RPMI8226 (cell line): ENCODE measurements at places on chromosomes 2 and 18.

DNA sequence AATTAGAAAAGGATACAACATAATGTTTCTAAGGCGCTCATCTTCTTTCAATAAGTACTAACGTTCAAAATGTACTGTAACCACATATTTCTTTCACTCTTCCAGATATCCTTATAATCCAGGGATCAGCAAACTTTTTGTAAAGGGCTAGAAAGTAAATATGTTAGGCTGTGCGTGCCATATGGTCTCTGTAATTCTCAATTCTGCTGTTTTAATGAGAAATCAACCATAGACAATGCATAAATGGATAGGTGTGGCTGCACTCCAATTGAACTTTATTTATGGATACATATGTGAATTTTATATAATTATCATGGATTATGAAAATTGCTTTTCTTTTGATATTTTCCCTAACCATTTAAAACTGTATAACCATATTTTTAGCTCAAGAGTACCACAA lies 459.4 kb downstream of the EPHA4 start:
- no peak for DNase-seq

DNA sequence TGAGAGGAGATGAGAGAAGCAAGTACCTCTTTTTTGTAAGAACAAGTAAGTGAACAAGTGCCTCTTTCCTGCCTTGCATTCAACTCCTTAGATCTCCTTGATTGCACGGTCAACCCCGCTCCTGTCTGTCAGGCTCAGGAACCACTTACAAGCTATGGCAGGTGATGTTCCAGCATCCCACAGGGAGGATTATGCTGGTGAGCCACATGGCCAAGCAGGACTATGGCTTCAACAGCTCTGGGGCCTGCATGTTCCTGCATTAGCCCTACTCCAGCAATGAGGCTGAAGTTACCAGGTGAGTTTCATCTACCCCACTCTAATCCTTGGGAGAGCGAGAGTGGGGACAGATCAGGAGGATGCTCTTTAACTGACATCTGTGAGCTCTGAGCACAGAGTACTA lies 29.5 kb downstream of the TTC32 start:
- DNase-seq: no peak

DNA sequence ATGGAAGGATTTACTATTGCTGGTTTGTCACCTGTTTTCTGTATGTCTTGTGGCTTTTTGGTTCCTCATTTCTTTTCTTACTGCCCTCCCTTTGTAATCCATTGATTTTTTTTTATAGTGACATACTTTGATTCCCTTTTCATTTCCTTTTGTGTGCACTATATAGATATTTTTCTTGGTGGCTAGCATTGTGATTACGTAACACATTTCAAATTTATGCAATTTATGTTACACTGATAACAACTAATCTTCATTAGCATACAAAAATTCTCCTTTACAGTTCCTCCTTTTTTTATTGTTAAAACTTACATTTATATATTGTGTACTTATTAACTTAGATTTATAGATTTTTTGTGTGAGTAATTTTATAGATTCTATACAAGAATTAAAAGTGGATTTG lies 80.6 kb downstream of the OTX1 start:
- DNase-seq: no peak

GRCh38 chr18:61854578-61855448 lies 38.0 kb downstream of the RNF152 start:
- DNase-seq: no peak

DNA sequence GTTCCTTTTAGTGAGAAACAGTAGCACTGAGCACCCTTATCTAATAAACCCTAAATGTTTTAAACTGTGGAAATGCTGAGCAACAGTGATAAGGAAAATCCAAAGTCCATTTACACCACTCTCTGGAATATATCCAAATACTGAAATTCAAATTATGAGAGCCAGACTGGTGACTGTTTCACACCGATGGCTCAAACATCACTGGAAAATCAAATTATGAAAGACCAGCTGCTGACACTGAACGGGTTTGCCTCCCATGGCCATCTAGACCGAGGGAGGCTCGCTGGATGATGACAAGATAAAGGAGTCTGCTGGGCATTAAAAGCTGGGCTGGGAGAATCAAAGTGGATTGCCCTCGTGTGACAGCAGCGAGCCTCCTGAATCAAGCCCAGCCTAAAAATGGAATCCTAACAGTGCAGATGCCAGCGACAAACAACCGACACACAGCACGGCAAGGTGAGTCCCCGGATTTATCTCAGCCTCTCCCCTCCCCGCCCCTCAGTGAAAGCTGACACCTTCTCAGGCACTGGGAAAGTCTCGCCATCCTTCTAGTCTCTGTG lies 30.3 kb downstream of the SERPINE2 start:
- no peak for DNase-seq

GRCh38 chr18:45588376-45589355 lies 26.6 kb upstream of the SLC14A2 start:
- no peak for DNase-seq

- DNase-seq: no peak
Observed at GRCh38 chr18:24055878-24056277, 41.3 kb downstream of the TTC39C start.

- no peak for DNase-seq
Observed at GRCh38 chr2:191537921-191538320, 140.0 kb upstream of the NABP1 start.

DNA sequence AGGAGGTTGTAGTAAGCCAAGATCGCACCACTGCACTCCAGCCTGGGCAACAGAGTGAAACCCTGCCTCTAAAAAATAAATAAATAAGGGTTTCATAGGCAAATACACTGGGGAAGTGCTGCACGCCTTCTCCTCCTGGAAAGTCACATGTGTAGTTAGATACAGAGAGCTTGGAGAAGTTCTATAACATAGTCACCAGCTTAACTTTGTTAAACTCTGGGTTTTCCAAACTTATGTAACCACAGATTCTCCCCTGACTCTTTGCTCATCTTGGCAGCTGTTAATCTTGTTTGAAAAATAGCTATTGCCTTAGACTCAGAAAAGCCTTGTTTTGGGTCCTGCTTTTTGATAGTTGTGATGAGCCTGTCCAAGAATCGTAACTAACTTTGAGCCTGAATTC lies 25.2 kb downstream of the KIAA2012 start:
- DNase-seq: no peak

- peak; percentile 75 for DNase-seq
Observed at GRCh38 chr2:7633566-7634153, 716.4 kb downstream of the RNF144A start.

DNA sequence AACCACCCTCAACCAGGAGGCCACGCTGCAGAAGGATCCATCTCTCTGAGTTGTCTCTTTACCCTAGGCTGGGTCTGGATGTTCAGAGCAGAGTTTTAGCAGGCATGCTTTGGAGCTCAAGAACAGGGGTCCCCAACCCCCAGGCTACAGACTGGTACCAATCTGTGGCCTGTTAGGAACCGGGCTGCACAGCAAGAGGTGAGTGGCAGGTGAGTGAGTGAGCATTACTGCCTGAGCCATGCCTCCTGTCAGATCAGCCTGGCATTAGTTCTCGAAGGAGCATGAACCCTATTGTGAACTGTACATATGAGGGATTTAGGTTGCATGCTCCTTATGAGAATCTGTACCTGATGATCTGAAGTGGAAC lies 172.5 kb downstream of the UXS1 start:
- DNase-seq: no peak

DNA sequence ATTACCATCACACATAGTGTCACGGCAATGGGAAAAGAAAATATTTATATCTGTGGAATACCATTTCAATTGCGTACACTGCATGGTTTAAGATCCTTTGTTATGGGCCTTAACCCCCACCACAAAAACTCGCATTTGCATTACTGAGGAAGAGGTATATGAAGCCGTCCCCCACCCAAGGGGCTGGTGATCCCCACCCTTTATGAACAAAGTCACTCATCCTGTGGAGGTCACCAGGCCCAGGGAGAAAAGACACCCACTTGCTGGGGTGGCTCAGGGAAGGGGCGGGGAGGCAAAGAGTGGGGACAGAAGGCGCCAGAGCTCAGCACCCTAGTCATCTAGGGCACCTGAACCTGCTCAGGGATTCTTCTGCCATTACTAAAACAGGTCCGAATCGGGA lies 133.8 kb downstream of the ZNF516 start:
- no peak for DNase-seq

GRCh38 chr2:238949710-238950345 lies 101.9 kb downstream of the TWIST2 start:
- no peak for DNase-seq

- peak; percentile 65 for DNase-seq
Observed at GRCh38 chr2:68032702-68033101, 30.1 kb downstream of the C1D start.

DNA sequence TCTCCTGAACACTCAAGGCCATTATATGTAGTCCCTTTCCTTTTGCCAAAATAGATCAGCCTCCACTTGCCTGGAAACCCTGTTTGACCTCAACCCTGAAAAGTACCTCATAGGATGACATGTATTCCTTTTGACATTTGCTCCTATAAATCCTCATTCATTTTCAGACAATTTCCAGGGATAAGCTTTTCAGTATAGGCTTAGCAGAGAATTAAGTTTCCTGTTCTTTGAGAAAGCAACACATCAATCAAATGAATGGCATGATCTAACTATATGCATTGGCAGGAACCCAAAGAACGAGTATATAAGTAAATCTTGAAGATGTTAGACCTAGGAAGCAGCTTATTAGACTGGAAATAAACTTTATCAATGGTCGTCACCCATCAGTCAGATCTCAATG lies 483.0 kb downstream of the CCDC85A start:
- DNase-seq: no peak

DNA sequence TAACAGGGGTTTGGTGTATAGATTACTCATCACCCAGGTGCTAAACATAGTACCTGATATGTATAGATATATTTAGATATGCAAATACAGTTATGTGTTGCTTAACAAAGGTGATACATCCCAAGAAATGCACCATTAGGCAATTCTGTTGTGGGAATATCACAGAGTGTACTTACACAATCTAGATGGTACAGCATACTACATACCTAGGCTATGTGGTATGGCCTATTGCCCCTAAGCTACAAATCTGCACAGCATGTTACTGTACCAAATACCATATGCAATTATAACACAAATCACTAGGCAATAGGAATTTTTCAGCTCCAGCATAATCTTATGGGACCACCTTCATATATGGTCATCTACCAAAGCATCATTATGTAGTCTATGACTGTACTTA lies 43.5 kb upstream of the NPAS2 start:
- DNase-seq: no peak

GRCh38 chr18:48106976-48107781 lies 176.7 kb upstream of the SMAD2 start:
- DNase-seq: no peak

DNA sequence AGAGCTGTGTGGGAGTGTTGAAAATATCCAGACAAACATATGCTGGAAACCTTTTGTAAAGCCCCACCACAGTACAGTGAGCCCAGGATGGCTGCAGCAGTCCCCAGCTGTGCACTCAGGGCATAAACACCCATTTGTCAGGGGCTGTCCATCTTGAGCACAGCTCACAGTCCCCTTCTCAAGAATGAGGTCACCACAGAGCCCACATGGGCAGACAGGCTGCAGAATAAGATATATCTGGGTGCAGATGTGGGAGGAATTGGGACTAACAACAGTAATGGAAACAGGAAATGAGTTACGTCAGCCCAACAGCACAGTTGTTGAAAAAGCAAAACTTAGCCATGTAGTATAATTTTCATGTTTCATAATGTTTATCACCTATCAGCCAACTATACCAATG lies 219.6 kb downstream of the ETAA1 start:
- DNase-seq: no peak

DNA sequence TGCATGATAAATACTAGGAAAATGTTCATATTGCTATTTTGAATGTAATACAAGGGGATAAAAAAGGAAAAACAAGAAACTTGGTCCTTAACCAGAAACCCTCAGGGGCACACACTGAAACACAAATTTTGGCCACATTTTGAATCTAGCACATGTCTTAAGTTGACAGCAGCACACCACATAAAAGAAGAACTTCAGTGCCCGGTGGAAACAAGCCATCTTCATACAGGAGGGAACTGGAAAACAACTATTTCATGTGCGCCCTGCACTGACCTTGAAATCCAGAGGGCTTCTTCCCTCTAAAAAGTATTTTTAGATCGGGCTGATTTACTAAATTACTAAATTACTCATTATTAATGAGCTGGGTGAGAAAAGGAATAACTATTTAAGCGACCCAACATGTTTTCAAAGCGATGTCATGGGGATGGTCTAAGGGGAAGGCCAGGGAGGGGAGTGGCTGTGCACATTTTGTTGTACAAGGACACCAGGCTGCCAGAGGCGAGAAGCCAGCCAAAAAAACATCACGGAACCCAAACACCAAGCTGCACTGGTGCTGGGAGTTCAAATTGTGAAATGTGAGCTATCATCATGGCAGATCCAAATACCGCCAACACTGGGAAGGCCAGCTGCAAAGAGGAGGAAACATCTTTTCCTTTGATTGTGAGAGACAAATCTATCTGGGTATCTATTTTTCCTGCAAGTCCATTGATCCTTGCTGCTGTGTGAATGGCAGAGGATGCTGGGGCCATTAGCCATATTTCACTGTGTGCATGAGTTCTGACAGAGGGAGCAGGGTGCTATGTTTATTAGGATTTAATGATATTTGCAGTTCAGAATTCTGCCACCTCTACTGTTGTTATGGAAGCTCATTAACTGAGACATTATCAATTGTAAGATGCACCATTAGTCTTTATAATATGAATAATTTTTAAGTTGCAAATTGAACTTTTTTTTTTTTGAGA lies 150.7 kb upstream of the LMAN1 start:
- DNase-seq: no peak

DNA sequence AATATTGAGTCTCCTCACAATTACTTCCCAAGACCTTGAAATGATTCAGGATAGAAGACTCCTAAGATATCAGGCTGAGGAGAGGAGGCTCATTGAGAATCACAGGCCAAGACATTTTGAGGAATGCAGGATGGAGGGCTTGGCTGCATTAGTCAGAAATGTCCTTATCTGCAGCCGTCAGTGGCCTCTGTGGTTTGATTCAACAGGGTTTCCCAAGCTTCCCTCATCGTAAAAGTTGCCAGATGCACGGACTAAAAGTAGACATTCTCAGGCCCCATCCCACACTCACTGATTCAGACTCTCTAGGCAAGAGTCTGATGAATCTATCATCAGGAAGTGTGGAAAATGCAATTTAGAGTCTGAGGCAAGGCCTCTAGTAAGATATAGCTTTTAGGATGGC lies 34.0 kb upstream of the TMEM178A start:
- DNase-seq: no peak

DNA sequence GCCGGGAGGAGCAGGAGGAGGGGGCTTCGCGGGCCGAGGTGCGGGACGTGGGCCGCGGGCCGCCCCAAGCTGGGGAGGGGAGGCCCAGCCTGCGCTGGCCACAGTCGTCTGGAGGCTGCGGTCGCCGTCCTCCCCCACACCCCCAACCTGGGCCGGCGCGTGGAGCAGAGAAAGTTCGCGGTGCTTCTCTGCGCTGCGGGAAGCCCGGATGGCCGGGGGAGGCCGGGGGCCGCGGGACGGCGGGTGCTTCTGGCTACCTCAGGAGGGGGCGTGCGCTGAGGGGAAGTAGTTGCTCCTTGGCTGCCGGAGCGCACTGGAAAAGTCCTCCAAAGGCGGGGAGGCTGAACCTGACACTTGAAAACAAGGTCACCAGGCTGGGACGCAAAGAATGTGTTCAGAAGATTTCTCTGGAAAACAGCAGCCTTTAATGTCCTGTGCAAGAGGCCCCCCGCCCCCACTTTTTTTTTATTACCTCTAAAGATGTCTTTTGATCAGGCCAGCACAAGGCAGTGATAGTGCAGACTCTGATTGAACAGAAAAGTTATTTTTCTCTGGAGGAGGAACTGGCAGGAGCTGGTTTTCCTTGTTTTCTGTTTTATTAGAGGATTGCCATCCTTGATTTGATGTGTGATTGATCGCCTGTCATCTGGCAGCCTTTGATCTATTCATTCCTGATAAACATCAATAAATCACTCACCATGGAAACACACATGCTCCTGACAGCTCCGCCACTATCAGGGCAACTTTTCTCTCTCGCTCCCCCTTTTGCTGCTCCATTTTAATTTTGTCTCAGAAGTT lies 1.6 kb downstream of the TSHZ1 start:
- peak; percentile 53 for DNase-seq
